ENCODE measurements at places on chromosomes 2 and 18. TPM values are rescaled to one million over a fixed set of nuclear protein-coding genes. Genes with fewer than 3 reads are reported as not detected.

DNA sequence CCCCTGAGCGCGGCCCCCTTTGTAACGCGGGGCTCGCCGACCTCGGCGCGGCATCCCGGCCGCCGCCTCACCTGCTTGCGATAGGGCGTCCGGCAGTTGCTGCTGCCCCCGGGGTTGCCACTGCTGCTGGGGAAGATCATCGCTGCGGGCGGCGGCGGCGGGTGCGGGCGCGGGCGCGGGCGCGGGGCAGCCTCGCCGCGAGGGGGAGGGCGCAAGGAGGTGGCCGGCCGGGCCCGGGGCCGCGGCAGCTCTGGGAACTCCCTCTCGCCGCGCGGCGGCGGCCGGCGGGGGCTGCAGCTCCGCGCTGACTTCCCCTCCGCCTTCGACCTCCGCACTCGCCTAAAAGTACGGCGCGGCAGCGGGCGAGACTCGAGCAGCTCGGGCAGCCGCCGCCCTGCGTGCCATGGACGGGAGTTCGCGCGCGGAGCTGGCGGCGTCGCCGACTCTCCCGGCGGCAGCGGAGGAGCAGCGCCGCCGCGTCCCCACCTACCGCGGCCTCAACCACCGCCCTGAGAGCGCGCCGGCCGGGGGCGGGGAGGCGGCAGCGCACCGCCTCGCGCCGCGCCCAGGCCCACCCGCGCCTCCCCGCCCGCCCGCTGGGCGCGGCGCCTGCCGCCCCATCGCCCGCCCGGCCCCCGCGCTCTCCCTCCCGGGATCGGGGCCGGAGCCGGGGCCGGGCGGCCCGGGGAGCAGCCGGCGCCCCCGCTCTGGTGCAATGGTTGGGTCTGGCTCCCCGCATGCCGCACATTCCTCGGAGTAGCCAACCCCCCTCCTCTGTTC, 86.0 kb downstream of the RBMS1 start:
- no peaks in the 10 kb centered on the region for H3K27me3 ChIP-seq
- peak; percentile 66 for DNase-seq
- H3K36me3 ChIP-seq: no peaks in the 10 kb centered on the region
- peaks cover 5% of the 10 kb centered on the region for H3K4me1 ChIP-seq
- H3K27ac ChIP-seq: no peak overlapping the region

DNA sequence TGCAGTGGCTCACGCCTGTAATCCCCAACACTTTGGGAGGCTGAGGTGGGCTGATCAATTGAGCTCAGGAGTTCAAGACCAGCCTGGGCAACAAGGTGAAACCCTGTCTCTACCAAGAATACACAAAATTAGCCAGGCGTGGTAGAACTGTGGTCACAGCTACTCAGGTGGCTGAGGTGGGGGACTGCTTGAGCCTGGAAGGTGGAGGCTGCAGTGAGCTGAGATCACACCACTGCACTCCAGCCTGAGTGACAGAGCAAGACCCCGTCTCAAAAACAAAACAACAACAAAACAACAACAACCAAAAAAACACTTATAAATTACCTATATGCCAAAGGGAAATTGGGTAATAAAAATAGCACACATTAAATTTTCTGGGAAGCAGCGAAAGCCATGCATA, 141.6 kb downstream of the HDAC4 start:
- no peak overlapping the region for H3K4me3 ChIP-seq
- peaks cover 15% of the 10 kb centered on the region for H3K36me3 ChIP-seq
- no peaks in the 10 kb centered on the region for H3K27me3 ChIP-seq
- H3K27ac ChIP-seq: no peak overlapping the region
- peaks cover 3% of the 10 kb centered on the region for H3K4me1 ChIP-seq
- no peak for DNase-seq

- DNase-seq: no peak
- H3K36me3 ChIP-seq: no peaks in the 10 kb centered on the region
- no peaks in the 10 kb centered on the region for H3K27me3 ChIP-seq
- no peak overlapping the region for H3K4me3 ChIP-seq
- no peaks in the 10 kb centered on the region for H3K4me1 ChIP-seq
- H3K27ac ChIP-seq: no peak overlapping the region
Observed at GRCh38 chr18:60585670-60586069, 213.1 kb upstream of the MC4R start.

GRCh38 chr2:98486374-98486981, 41.8 kb downstream of the INPP4A start:
- H3K4me3 ChIP-seq: no peak overlapping the region
- H3K27ac ChIP-seq: no peak overlapping the region
- H3K36me3 ChIP-seq: peaks cover 2% of the 10 kb centered on the region
- H3K4me1 ChIP-seq: peaks cover 2% of the 10 kb centered on the region

- no peaks in the 10 kb centered on the region for H3K27me3 ChIP-seq
- no peak overlapping the region for H3K4me3 ChIP-seq
- no peaks in the 10 kb centered on the region for H3K36me3 ChIP-seq
Observed at GRCh38 chr2:184455624-184456023, 142.7 kb upstream of the ZNF804A start.

DNA sequence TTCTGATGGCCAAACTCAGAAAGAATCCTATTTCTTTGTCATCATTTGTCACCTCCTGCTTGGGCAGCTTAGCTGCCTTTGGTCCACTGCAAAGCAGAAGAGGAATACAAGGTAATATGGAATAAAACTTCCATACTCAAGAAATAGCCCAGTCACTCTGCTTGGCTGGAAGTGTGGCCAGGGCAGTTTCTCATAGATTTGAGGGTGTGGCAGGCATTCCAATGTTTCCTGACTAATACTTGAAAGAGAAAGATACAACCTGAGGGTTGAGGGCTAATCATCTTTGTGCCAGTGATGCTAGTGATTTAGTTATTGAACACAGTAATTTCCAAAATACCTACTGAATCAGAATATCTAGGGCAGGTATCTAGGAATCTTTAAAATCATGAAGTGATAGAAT, 83.1 kb downstream of the FAM161A start:
- no peaks in the 10 kb centered on the region for H3K27me3 ChIP-seq
- no peak overlapping the region for H3K27ac ChIP-seq
- no peak for DNase-seq
- no peaks in the 10 kb centered on the region for H3K4me1 ChIP-seq
- no peak overlapping the region for H3K4me3 ChIP-seq

- H3K36me3 ChIP-seq: no peaks in the 10 kb centered on the region
- no peak overlapping the region for H3K27ac ChIP-seq
- peak; percentile 75 for DNase-seq
- H3K27me3 ChIP-seq: no peaks in the 10 kb centered on the region
Observed at GRCh38 chr2:170845343-170845742, 28.7 kb downstream of the GAD1 start.

DNA sequence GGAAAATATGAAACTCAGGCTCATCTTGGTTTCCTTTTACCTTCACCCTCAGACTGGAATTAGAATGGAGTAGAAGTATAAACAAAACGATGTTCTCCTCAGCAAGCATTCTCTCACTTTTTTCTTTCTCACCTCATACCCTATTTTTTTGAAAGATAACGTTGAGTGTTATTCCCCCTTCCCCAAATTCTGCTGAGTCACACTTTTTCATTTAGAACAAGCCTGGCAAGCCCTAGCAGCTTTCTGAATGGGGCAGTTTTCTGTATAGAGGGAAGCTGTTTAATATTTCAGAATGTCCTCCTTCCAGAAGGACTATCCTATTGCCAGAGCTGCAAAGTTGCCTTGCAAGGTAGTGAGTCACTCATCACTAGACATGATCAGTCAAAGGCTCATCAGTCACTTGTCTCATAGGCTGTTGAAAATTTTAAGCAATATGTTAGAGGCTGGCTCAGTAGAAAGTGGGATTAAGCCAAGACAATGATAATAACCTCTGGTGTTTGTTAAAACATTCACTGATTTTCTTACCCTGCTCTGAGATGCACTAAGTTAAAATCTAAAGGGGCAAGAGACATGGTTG, 416.1 kb downstream of the RNF144A start:
- no peaks in the 10 kb centered on the region for H3K4me1 ChIP-seq
- H3K36me3 ChIP-seq: no peaks in the 10 kb centered on the region
- H3K27me3 ChIP-seq: no peaks in the 10 kb centered on the region
- no peak overlapping the region for H3K27ac ChIP-seq
- no peak overlapping the region for H3K4me3 ChIP-seq

DNA sequence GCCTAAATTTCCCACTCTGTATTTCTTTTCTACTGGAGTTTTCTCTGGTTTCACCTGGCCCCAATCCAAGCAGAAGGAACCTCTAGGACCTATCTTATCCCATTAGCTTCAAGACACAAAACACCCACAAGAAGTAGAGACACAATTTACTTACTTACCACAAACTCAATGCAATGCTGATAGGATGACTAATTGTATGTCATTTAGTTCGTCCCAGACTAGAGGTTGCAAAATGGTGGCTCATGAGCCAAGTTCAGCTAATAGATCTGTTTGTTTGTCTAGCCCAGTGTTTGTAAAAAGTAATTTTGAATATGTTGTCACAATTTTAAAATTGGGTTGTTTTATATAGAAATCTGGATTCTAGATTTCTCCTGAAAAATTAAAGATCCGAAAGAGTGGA, 34.7 kb upstream of the ZSWIM2 start:
- no peak for DNase-seq
- no peak overlapping the region for H3K4me3 ChIP-seq
- H3K27me3 ChIP-seq: no peaks in the 10 kb centered on the region
- no peak overlapping the region for H3K27ac ChIP-seq

- H3K27me3 ChIP-seq: no peaks in the 10 kb centered on the region
- no peaks in the 10 kb centered on the region for H3K4me1 ChIP-seq
- H3K27ac ChIP-seq: no peak overlapping the region
- no peak overlapping the region for H3K4me3 ChIP-seq
- H3K36me3 ChIP-seq: peaks cover 3% of the 10 kb centered on the region
Observed at GRCh38 chr2:65343386-65343785, 89.0 kb downstream of the SPRED2 start.

DNA sequence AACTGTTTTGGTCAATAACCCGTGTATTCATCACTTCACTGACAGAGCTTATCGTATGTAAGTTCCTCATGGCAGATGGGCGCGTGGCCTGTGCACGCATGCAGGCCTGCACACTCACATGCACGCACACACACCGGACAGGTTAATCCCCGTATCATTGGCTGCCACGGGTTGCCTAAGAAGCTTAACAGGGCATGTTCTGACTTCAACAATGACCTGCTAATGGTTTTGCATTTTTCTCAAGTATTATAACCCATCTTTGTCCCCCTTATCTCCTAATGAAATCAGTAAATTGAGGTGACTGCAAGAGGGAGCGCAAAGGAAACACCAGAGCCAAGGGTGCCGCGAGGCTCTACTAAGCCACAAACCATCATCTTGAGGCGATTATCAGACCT, 399.0 kb upstream of the ID2 start:
- H3K4me1 ChIP-seq: no peaks in the 10 kb centered on the region
- no peaks in the 10 kb centered on the region for H3K27me3 ChIP-seq
- H3K36me3 ChIP-seq: no peaks in the 10 kb centered on the region
- no peak overlapping the region for H3K27ac ChIP-seq

DNA sequence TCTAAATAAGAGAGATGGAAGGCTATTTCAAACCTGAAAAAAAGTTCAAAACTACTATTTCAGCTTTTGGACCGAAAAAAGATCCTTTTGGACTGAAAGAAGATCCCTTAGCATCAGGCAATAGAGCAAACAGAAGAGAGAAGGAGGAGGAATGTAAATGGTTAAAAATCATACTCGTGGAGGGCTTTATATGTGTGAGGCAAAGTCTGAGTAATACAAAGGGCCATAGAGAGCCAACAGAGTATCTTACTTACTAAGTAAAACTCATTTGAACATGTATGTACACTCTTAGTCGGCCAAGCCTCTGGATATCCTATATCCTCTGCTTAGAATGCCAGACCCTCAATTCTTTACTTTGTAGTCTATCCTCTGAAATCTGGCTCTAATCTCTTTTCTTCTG, 55.7 kb downstream of the ITSN2 start:
- no peak for DNase-seq
- peaks cover 31% of the 10 kb centered on the region for H3K36me3 ChIP-seq
- H3K4me1 ChIP-seq: no peaks in the 10 kb centered on the region
- H3K4me3 ChIP-seq: no peak overlapping the region

GRCh38 chr2:2484301-2484700, 153.2 kb upstream of the MYT1L start:
- DNase-seq: no peak
- no peak overlapping the region for H3K27ac ChIP-seq
- no peaks in the 10 kb centered on the region for H3K36me3 ChIP-seq
- no peaks in the 10 kb centered on the region for H3K4me1 ChIP-seq
- no peaks in the 10 kb centered on the region for H3K27me3 ChIP-seq

GRCh38 chr2:118763797-118764196, 83.7 kb downstream of the EN1 start:
- no peaks in the 10 kb centered on the region for H3K36me3 ChIP-seq
- DNase-seq: peak; percentile 73
- H3K27me3 ChIP-seq: no peaks in the 10 kb centered on the region
- no peaks in the 10 kb centered on the region for H3K4me1 ChIP-seq
- H3K27ac ChIP-seq: no peak overlapping the region
- H3K4me3 ChIP-seq: no peak overlapping the region

Gene LOXHD1
- 0.11 TPM for total RNA-seq

Gene PFN4
- not detected for total RNA-seq

Gene C2orf74
- 8.0 TPM for total RNA-seq

Gene PROM2
- total RNA-seq: 4.0 TPM

Gene MAPRE3
- 2.0 TPM for total RNA-seq

Gene SERPINB3
- 1.7 TPM for total RNA-seq

Gene ANKRD29
- total RNA-seq: 2.1 TPM

Gene PDE6D
- total RNA-seq: 33.9 TPM

Gene SOWAHC
- 20.1 TPM for total RNA-seq

Gene CFAP221
- total RNA-seq: 0.46 TPM

Data from H9 (cell line).